ENCODE measurements at places on chromosomes 7 and 10. TPM values are rescaled to one million over a fixed set of nuclear protein-coding genes. Genes with fewer than 3 reads are reported as not detected.

KIF11 gene
- 19.9 TPM for total RNA-seq

- H3K36me3 ChIP-seq: no peaks in the 10 kb centered on the region
- H3K4me3 ChIP-seq: no peak overlapping the region
- no peaks in the 10 kb centered on the region for H3K27me3 ChIP-seq
- H3K4me1 ChIP-seq: no peaks in the 10 kb centered on the region
- no peak for DNase-seq
Observed at GRCh38 chr7:131161103-131161502, 166.6 kb upstream of the MKLN1 start.

GATA3 gene
- 3.4 TPM for total RNA-seq

DNA sequence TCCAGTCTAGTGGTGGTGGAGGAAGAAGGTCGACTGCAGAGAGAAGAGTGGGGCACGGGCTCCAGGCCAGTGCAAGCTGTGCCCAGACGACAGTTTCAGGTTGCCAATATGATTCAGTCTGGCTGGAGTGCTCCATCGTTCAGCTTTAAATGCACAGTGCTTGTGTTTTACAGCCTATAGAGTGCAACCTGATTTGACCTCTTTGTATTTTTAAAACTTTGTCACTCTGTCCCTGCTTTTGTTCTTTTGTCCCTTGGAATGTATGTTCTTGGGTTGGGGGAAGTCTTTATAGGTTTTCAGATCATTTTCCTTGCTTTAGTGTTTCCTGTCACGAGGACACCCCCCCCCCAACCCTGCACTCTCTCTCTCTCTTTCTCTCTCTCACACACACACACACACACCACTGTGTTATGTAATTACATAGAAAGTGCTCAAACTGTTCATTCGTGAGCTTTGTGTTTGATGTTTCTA, 198.0 kb downstream of the CAMK1D start:
- no peaks in the 10 kb centered on the region for H3K27me3 ChIP-seq
- no peaks in the 10 kb centered on the region for H3K36me3 ChIP-seq
- H3K4me3 ChIP-seq: no peak overlapping the region
- H3K27ac ChIP-seq: no peak overlapping the region
- no peaks in the 10 kb centered on the region for H3K4me1 ChIP-seq

XRCC2 gene
- total RNA-seq: 3.6 TPM

DNA sequence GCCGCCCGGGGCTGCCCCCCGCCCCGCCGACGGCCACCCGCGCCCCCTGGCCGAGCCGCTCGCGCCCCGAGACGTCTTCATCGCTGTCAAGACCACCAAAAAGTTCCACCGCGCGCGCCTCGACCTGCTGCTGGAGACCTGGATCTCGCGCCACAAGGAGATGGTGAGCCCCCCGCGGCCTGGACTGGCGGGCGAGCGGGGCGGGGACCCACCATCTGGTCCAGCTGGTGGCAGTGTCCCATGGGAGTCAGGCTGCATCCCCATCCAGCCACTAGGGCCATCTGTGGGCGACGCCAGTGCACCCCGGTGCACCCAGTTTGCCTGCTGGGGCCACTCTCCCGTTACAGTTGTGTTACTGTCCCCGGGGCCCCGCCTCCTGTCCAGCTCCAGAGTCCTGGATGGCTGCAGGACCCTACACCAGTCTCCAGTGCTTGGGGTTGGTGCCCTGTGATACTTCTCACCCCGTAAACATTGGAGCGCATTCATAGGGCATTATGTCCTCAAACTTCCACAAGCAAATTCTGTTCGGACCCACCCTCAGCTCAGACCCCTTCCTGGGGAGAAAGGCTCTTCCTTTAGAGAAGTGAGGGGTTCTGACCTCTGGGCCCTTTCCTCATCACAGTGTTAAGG, 672 bp downstream of the LFNG start:
- H3K27me3 ChIP-seq: peaks cover 39% of the 10 kb centered on the region
- peak overlapping the region; percentile 18 for H3K4me3 ChIP-seq
- H3K36me3 ChIP-seq: no peaks in the 10 kb centered on the region
- no peaks in the 10 kb centered on the region for H3K4me1 ChIP-seq
- H3K27ac ChIP-seq: no peak overlapping the region
- no peak for DNase-seq

DNA sequence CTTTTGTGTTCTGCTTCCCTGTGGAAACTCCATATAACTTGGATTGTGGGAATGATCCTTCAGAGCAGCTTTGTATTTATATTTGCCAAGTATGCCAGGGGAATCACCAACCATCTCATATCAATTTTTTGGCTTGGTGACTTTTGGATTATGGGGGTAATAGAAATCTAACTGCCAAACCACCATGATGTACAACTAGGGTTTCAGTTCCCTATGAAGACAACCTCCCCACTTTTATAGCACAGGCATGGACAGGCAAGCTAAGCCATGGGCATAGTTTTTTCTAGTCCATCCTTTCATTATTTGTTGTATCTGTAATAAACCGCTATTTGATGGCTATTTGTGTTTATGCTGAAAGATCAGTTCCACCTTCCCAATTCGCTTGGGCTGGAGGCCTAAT, 17.7 kb downstream of the NPY start:
- no peaks in the 10 kb centered on the region for H3K27me3 ChIP-seq
- no peaks in the 10 kb centered on the region for H3K4me1 ChIP-seq
- H3K4me3 ChIP-seq: no peak overlapping the region
- no peak overlapping the region for H3K27ac ChIP-seq

- H3K4me3 ChIP-seq: no peak overlapping the region
- no peak overlapping the region for H3K27ac ChIP-seq
- H3K27me3 ChIP-seq: no peaks in the 10 kb centered on the region
- no peaks in the 10 kb centered on the region for H3K36me3 ChIP-seq
Observed at GRCh38 chr10:132926777-132927650, 15.4 kb downstream of the CFAP46 start.

- no peak overlapping the region for H3K4me3 ChIP-seq
- no peaks in the 10 kb centered on the region for H3K4me1 ChIP-seq
- DNase-seq: no peak
- H3K27me3 ChIP-seq: no peaks in the 10 kb centered on the region
- H3K36me3 ChIP-seq: no peaks in the 10 kb centered on the region
- H3K27ac ChIP-seq: no peak overlapping the region
Observed at GRCh38 chr10:120548210-120548609, 91.2 kb downstream of the PLPP4 start.

DNA sequence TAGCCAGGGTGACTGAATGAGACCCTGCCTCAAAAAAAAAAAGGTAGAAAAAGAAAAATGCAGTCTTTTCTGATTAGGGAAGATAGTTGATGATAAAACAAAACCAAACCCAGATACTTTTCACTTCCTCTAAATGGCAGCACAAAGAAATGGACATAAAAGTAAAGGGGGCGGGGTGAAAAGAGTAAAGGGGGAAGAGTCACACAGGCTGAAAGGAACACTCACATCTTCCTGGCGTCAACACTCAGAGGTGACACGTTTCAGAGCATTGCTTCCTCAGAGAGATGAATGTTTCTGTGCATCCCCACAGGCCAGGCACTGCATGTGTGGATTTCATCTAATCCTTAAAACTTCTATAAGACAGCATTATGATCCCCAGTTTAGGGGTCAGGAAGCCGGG, 81.2 kb downstream of the HIPK2 start:
- no peaks in the 10 kb centered on the region for H3K36me3 ChIP-seq
- no peak for DNase-seq
- H3K4me3 ChIP-seq: no peak overlapping the region
- no peaks in the 10 kb centered on the region for H3K27me3 ChIP-seq
- H3K27ac ChIP-seq: no peak overlapping the region

DNA sequence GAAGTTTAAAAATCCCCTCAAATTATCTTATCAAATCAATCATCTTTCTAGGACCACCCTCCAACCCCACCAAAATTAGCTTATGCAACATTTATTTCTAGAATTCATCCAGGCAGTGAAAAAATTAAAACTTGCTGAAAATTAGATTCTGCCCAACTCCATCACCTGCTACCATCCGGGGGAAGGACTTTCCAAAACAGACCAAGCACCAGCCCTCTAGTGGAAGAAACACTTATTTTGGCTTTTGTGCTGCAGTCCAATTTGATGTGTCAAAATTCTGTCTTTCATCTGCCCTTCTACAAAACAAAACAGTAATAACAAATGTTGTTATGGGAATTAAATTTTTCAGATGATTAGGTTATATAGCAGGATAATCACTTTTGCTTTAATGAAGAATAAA, 35.1 kb downstream of the GCC1 start:
- H3K27ac ChIP-seq: no peak overlapping the region
- H3K36me3 ChIP-seq: no peaks in the 10 kb centered on the region
- H3K4me3 ChIP-seq: no peak overlapping the region
- H3K4me1 ChIP-seq: no peaks in the 10 kb centered on the region
- no peaks in the 10 kb centered on the region for H3K27me3 ChIP-seq

- H3K36me3 ChIP-seq: no peaks in the 10 kb centered on the region
- H3K4me1 ChIP-seq: no peaks in the 10 kb centered on the region
- DNase-seq: no peak
Observed at GRCh38 chr7:36821617-36822016, 97.3 kb upstream of the AOAH start.

FAM237B gene
- total RNA-seq: not detected

ITIH5 gene
- total RNA-seq: 0.11 TPM

- H3K4me3 ChIP-seq: no peak overlapping the region
- H3K27ac ChIP-seq: no peak overlapping the region
- no peaks in the 10 kb centered on the region for H3K4me1 ChIP-seq
- DNase-seq: no peak
- no peaks in the 10 kb centered on the region for H3K36me3 ChIP-seq
Observed at GRCh38 chr10:50152792-50153272, 85.1 kb downstream of the WASHC2A start.

- H3K4me1 ChIP-seq: no peaks in the 10 kb centered on the region
- no peak overlapping the region for H3K27ac ChIP-seq
- no peaks in the 10 kb centered on the region for H3K27me3 ChIP-seq
- H3K36me3 ChIP-seq: no peaks in the 10 kb centered on the region
Observed at GRCh38 chr10:1308173-1308961, 252.2 kb downstream of the WDR37 start.

RAB18 gene
- total RNA-seq: 19.0 TPM

PSAP gene
- total RNA-seq: 554 TPM

- no peaks in the 10 kb centered on the region for H3K27me3 ChIP-seq
- no peaks in the 10 kb centered on the region for H3K36me3 ChIP-seq
- no peak overlapping the region for H3K4me3 ChIP-seq
- H3K27ac ChIP-seq: no peak overlapping the region
- no peak for DNase-seq
Observed at GRCh38 chr10:80457554-80458262, 3.6 kb downstream of the TSPAN14 start.

GRCh38 chr10:3635697-3636096, 149.3 kb downstream of the KLF6 start:
- no peak overlapping the region for H3K27ac ChIP-seq
- no peaks in the 10 kb centered on the region for H3K27me3 ChIP-seq

GRCh38 chr10:78865931-78866717, 202.6 kb upstream of the ZMIZ1 start:
- H3K36me3 ChIP-seq: no peaks in the 10 kb centered on the region
- DNase-seq: no peak
- no peak overlapping the region for H3K4me3 ChIP-seq
- no peaks in the 10 kb centered on the region for H3K27me3 ChIP-seq

TLX1 gene
- total RNA-seq: 2.9 TPM

DNA sequence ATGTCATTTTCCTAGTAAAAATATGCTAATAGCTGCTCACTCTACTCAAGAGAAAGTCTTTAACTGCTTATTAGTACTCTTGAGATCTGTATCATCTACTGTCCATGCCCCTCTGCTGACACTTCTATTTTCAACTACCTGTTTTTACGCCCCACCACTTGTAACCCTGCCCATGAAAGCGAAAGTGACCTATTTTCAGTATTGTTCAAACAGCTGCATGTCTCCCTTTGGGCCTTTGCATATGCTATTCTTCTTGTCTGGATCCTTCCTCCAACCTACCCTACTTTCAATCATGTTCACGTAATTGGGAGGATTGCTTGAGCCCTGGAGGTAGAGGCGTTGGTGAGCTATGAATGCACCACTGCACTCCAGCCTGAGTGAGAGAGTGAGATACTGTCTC, 1481.3 kb downstream of the GATA3 start:
- H3K27me3 ChIP-seq: no peaks in the 10 kb centered on the region
- DNase-seq: no peak
- H3K27ac ChIP-seq: no peak overlapping the region
- H3K4me1 ChIP-seq: no peaks in the 10 kb centered on the region

KLF14 gene
- total RNA-seq: not detected

GRCh38 chr7:106281585-106282318, 3.0 kb downstream of the NAMPT start:
- no peak overlapping the region for H3K4me3 ChIP-seq
- peaks cover 15% of the 10 kb centered on the region for H3K4me1 ChIP-seq
- H3K36me3 ChIP-seq: no peaks in the 10 kb centered on the region
- DNase-seq: no peak
- no peaks in the 10 kb centered on the region for H3K27me3 ChIP-seq
- H3K27ac ChIP-seq: no peak overlapping the region

NRF1 gene
- 9.5 TPM for total RNA-seq

- no peak for DNase-seq
- no peaks in the 10 kb centered on the region for H3K36me3 ChIP-seq
- no peaks in the 10 kb centered on the region for H3K27me3 ChIP-seq
Observed at GRCh38 chr7:1930381-1931065, 260.4 kb downstream of the ELFN1 start.

DNA sequence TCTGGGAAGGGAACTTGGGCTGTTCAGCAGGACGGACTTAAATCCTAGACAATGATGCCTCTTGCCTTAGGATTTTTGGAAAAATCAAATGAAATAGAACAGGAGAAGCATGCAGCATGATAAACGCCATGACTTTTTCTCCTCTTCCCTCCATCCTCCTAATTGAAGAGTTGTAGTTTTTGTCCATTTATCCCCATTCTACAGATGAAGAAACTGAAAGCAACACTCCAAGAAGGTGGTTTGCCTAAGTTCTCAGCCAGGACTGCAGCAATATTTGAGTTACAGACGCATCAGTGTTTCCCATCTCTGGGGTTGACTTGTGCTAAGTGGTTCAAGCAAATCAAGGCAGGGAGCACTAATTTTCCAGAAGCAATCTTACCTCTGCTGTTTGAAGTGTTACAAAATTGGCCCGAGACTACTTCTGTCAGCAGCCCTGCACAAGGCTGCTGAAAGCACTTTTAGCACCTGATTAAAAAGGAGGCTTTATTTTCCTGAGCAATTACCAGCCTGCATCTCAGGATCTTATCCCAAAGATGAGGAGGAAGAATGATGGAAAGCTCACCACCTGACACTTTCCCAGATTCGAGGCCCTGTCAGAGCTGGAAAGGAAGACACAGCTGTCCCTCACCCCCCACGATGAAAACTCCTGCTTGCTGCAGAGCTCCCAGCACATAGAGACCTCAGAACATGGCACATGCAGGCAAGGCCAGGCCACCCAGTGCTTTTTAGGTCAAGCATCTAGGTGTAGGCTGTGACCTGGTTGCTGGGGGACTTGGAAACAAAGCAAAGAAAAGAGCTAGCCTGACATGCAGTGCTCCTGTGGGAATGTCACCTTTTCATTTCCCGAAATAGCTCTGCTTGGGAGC, 19.7 kb upstream of the C10orf71 start:
- H3K27me3 ChIP-seq: no peaks in the 10 kb centered on the region
- no peak for DNase-seq
- H3K27ac ChIP-seq: peak overlapping the region; percentile 18

DNA sequence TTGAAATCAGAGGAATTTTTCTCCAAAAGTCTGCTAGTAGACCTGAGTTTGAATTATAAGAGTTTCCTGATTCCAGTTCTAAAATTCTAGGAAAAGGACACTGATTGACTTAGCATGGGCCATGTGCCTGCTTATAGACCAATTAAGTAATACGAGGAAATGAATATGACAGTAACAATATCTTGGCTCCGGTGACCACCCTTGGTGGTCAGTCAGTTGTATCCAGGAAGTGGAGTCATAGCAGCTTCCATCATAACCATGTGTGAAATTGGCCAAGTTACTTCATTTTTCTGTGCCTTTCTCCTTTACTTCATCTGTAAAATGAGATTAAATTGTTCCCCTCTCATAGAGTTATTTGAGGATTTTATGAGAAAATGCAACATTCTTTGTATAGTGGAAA, 66.9 kb downstream of the MTPAP start:
- no peak overlapping the region for H3K4me3 ChIP-seq
- peaks cover 5% of the 10 kb centered on the region for H3K4me1 ChIP-seq
- DNase-seq: no peak
- no peak overlapping the region for H3K27ac ChIP-seq
- H3K27me3 ChIP-seq: no peaks in the 10 kb centered on the region

SPDYE2 gene
- not detected for total RNA-seq

Measured in cardiac muscle cell (in vitro differentiated cells and primary cell).